ENCODE measurements at places on chromosomes 6 and 20.

DNA sequence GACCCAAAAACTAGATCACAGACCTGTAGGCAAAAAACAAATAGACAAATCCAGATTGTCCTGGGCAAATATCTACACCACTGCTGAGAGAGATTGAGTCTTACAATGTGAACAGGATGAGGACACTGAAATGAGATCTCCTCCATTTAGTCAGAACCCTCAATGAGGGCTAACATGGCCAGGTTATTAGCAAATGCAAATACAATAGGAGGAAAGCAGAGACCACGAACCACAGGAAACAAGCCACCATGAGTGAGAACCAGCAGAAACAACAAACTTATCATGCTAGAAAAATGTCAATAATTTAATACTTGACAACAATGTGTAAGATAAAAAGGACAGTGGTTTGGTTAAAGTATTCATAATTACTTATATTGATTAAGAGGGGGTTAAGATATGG is 162.8 kb downstream of the SYNE1 start:
- no peak for DNase-seq

DNA sequence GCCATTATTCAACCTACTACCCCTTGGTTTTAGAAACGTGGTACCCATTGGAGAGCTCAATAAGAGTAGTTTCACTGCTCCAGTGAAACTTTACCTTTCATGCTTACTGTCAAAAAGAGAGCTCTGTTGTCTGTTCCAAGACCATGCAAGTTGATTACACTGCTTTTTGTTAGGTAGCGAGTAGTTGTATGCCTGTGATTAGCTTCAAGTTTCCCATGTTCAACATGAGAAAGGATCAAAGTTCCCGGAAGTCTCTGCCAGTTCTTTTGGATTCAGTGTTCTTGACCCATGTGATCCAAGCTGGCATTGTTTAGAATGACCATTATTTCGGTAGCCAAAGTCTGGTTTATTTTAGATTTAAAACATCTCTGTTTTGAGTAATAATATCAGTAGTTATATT is 107.1 kb downstream of the ZFAND3 start:
- no peak for DNase-seq

DNA sequence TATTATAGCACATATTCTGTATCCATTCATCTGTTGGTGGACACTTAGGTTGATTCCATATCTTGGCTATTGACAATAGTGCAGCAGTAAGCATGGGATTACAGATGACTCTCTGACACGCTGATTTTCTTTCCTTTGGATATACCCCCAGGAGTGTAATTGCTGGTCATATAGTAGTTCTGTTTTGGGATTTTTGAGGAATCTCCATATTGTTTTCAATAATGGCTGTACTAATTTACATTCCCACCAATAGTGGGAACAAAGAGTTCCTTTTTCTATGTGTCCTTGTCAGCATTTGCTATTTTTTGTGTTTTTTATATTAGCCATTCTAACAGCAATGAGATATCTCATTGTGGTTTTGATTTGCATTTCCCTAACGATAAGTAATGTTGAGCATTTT is 309.0 kb upstream of the JARID2 start:
- DNase-seq: no peak

GRCh38 chr20:37077009-37077408 is 18.8 kb downstream of the RBL1 start:
- DNase-seq: no peak

- DNase-seq: no peak
Measured at GRCh38 chr20:1127840-1128239, 9.4 kb downstream of the PSMF1 start.

GRCh38 chr6:43455531-43456428 is at the start of gene DLK2:
DLK2 (minus strand) TSS chr6:43455548; CDS start chr6:43454825, 723 bp downstream.
- peak; percentile 37 for DNase-seq

DNA sequence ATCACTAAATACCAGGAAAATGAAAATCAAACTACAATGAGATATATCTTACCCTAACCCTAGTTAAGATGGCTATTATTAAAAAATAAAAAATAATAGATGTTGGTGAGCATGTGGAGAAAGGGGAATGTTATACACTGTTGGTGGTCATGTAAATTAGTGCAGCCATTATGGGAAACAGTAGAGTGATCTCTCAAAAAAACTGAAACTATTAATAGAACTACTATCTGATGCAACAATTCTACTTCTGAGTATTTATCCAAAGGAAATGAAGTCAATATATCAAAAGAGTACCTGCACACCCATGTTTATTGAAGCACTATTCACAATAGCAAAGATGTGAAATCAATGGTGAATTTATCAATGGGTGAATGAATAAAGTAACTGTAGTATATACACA is 48.6 kb downstream of the HLA-A start:
- DNase-seq: no peak

DNA sequence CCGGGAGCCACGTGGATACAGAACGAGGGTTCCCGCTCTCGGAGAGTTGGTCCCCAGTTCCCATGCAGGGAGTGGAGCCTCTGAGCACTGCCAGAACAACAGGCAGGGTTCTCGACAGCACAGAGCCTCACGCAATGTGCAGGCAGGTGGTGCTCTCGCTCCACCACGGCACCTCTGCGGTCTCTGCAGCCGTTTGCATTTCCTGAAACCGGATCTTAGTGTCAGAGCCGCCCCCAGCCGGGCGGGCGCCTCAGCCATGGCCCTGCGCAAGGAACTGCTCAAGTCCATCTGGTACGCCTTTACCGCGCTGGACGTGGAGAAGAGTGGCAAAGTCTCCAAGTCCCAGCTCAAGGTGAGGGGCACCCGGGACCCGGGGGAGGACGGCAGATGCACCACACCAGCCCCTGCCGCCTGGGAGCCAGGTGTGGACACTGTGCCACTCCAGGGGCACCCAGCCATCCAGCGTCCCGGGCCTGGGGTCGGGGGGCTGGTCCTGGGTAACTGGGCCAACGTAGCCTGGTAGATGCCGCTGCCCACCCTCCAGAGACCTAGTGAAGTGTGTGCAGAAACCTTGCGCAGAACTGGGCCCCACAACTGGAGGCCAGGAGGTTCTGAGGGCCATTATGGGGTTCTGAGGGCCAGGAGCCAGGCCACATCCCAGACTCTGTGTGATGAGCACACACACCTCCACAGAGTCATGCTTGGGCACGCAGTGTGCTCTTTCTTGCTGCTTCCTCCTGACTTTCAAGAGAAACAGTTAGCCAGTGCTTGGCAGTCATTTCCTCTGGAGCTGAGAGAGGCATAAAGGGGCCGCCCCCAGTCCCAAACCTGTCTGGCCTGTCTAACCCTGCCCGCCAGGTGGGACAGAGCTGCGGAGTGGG is at the start of gene DEF6:
Gene DEF6 (plus strand): TSS at position 218 of the 881 bp plus-strand sequence. CDS start 39 bp downstream, at position 257.
- DNase-seq: peak; percentile 74

- DNase-seq: no peak
Measured at GRCh38 chr6:16922282-16922681, 161.0 kb upstream of the ATXN1 start.

GRCh38 chr6:105645958-105646357 is 243.1 kb upstream of the PREP start:
- no peak for DNase-seq

GRCh38 chr6:169589699-169590257 is 112.1 kb downstream of the WDR27 start:
- peak; percentile 42 for DNase-seq

DNA sequence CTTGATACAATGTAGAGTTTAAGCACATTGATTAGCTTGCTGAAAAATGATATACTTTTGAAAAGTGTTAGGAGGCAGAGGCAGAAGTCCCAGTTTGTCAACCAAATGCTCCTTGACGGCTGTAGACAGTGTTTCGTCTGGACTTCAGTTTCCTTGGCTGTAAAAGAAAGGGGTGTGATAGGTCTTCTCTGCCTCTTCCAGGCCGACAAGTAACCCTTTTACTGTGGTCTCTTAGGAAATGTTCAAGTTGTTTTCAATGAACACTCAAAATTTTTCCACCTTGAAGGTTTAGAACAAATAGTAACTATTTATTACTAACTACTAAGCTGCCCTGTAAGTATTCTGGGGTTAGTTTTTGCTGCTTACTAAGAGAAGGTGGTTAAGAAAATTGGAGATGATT is 122.4 kb downstream of the IRF4 start:
- DNase-seq: no peak

GRCh38 chr6:79385893-79386292 is 151.3 kb downstream of the LCA5 start:
- DNase-seq: no peak

GRCh38 chr6:138986578-138986977 is 1.5 kb downstream of the REPS1 start:
- peak; percentile 20 for DNase-seq

GRCh38 chr20:49814057-49814694 is 1.5 kb downstream of the SLC9A8 start:
- DNase-seq: no peak

DNA sequence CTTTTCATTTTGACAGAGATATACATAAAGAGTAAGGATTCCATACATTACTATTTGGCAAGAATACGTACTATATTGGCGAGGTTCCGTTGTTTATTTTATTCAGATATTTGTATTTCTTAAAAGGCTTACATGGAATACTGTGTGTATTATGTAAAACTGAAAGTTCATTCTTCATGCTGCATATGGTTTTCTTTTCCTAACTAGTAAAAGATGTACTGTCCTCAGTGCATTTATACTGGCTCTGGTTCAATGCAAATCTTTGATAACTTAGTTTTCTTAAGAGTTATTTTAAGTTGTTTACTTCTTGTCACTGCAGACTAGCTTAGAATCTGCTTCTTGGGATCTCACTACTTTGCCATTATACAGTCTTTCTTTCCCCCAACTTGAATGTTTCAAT is 42.0 kb downstream of the ADGRB3 start:
- DNase-seq: no peak

DNA sequence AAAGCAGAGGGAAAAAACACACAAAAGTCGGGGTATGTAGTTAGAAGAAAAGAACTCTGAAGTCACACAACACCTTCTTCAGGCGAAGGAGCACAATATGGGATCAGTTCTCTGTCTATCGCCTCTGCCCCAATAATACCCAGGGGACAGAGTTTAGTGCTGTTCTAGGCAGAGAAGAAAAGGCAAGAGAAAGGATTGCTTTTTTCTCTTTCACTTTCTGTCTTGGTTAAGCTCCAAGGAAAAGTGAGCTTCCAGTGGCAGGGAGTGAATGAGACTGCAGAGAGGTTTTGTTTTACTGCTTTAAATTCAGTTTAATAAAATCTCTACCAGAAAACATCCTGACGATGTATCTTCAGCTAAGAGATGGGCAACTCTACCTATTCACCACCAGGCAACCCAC is 86.6 kb upstream of the STXBP5 start:
- DNase-seq: peak; percentile 47

DNA sequence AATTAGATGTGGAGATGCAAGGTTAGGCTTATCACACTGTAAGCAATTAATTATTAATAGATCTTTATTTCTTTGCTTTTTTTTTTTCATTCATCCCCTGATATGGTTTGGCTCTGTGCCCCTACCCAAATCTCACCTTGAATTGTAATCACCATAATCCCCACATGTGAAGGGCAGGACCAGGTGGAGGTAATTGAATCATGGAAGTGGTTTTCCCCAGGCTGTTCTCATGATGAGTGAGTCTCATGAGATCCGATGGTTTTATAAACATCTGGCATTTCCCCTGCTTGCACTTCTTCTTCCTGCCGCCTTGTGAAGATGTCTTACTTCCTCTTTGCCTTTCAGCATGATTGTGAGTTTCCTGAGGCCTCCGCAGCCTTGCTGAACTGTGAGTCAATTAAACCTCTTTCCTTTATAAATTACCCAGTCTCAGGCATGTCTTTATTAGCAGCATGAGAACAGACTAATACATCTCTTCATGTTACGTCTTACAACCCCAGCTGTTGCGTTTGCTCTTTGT is 333.8 kb downstream of the CDH26 start:
- no peak for DNase-seq

DNA sequence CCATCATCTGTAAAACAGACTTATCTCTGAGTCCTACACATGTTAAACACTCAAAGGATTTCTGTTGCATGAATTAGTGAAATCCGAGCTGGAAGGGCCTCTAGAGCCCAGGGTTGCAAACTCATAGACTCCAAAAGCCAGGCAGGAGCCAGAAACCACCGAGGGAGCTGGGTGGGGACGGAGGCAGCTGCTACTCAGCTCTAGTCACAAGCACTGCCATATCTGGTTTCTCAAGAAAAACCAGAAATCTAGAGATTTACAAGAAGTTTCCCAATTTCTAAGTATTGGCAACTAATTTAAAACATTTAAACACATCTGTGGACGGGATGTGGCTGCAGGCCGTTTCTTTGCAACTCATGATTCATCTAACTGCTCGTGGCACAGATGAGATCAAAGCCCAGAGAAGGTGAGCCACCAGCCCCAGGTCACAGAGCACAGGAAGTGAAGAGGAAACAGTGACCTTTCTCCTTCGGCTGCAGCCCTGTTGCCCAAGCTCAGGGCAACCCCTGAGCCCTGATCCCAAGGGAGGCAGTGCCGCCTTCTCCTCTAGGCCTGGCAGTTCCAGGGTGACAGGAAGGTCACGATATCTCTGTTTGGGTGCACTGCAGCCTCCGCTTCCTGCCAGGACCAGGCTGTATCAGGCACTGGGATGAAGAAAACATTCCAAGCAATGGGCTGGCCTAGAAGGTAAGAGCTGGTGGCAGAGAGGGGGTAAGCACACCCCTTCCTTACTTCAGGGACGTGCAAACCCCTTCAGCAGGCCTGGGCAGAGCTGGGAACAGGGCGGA is 26.4 kb upstream of the PTGIS start:
- peak; percentile 85 for DNase-seq

GRCh38 chr6:36355819-36356218 is 19.1 kb upstream of the BNIP5 start:
- DNase-seq: no peak

DNA sequence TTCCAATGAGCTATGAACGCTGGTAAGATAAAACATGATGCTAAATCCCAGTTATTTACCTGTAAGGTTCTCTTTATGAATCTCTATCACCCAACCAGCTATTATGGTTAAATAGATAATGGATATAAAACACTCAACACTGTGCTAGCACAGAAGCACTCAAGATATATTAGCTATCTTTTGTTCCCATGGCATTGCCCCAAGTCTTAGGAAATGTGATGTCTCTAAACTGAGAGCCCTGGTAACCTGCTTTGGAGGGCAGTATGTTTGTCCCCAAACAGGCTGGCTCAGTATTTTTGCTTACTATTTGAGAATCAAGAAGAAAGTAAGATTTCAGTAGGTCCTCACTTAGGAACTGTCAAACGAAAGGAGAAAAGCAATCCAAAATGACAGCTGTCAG is 90.5 kb downstream of the BTBD9 start:
- no peak for DNase-seq

- DNase-seq: no peak
Measured at GRCh38 chr20:20224806-20225205, 143.1 kb upstream of the INSM1 start.

DNA sequence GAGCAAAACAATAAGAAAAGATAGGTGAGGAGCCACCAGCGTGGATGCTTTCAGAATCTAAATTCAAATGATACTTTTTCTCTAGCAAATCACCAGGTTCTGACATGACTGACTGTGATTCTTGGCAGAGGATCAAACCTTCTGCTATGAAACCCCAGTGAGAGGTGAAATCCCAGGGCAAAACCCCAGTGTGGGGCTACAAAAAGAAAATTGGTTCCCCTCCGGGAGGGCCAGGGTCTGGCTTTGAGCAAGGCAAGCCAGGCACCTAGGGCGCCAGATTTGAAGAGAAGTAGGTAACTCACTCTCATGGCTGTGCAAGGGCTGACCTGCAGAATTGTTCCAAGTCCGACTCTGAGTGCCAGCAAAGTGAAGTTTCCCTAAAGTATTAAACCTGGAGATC is 20.2 kb upstream of the RALGAPA2 start:
- no peak for DNase-seq

All from AG20443 (cell line).